ENCODE measurements at places on chromosomes 4 and X.

DNA sequence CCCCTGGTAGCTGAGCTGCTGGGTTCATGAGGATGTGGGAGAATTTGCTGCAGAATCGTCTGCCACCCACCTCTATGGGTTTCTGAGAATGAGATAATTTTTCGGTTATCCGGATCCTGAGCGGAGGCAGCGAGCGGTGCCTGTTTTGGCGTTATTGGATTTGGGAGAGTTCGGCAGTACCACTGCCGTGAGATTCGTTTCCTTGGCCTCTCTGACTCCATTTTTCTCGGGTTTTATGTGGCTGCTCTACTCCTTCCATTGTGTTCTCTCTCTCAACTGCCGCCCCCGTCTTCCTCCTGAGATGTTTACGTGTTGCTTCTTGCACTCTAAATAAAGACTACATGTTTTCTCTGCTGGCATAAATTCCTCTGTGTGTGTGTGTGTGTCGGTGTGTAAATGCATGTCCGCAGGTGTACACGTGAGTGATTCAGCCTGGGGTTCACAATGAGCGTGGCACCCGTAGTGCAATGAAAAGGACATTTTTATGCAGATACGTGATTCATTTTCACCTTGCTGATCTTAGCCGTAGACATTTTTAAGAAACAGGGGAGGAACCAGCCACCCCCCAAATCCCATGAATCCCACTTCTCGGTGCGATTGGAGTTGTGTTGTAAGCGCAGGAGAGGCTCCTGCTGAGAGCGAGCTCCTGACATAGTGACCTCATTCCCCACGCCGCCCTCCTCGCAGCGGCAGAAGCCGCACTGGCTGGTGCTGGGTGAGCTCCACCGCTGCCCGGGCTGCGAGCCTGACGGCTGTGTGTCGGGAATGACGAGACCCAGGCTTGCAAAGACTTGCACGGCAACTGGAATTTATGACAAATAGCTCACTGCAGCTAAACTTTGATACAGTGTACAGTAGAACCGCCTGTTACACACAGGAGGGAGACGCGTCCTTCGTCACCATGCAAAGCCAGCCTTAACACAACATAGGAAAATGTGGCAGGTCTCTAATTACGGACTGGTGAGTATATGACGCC, 82.2 kb downstream of the STOX2 start:
- no peak for DNase-seq

- DNase-seq = no peak
These were observed 40.6 kb downstream of the DCHS2 start for GRCh38 chr4:154450966-154451365.

- DNase-seq = peak; percentile 90
These were observed 68.7 kb downstream of the NBDY start for GRCh38 chrX:56797574-56798338.

DNA sequence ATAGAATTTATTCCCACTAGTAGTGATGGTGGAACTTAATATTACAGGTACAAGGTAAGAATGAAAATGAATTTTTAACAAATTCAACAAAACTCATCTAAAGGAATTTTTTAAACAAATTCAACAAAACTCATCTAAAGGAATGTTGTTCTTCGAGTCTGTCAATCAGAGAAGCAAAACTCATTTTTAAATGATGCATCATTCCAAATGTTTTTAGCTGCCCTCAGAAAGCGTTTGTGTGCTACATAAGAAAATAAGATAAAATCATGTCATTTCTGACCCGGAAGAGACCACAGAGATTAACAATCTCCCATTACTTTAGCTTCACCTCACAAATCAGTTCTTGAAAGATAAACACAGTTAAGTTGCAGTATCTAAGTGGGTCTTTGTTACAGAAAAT, 129.4 kb downstream of the REELD1 start:
- DNase-seq = no peak

- no peak for DNase-seq
These were observed 55.1 kb upstream of the SLC4A4 start for GRCh38 chr4:71283642-71284257.

GRCh38 chr4:112253382-112254000, 21.9 kb downstream of the AP1AR start:
- peak; percentile 52 for DNase-seq

- DNase-seq = peak; percentile 37
These were observed 76.0 kb upstream of the AP1S2 start for GRCh38 chrX:15930585-15930984.

GRCh38 chr4:181147416-181147951, 1095.7 kb upstream of the TENM3 start:
- no peak for DNase-seq

GRCh38 chr4:140645614-140646412, 77.1 kb upstream of the UCP1 start:
- no peak for DNase-seq

DNA sequence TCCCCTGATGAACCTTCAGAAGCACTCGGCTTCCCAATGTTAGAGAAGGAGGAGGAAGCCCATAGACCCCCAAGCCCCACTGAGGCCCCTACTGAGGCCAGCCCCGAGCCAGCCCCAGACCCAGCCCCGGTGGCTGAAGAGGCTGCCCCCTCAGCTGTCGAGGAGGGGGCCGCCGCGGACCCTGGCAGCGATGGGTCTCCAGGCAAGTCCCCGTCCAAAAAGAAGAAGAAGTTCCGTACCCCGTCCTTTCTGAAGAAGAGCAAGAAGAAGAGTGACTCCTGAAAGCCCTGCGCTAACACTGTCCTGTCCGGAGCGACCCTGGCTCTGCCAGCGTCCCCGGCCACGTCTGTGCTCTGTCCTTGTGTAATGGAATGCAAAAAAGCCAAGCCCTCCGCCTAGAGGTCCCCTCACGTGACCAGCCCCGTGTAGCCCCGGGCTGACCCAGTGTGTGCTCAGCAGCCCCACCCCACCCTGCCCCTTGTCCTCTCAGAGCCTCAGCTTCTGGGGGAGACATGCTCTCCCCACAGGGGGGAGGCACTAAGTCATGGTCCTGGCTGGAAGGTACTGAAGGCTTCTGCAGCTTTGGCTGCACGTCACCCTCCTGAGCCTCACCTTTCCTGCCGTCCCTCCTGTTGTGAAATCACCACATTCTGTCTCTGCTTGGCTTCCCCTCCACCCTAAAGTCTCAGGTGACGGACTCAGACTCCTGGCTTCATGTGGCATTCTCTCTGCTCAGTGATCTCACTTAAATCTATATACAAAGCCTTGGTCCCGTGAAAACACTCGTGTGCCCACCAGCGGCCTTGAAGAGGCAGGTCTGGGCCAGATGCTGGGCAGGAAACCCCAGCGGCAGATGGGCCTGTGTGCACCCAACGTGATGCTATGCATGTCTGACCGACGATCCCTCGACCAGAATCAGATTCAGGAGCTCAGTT, 34.7 kb downstream of the NOP14 start:
- no peak for DNase-seq

- peak; percentile 96 for DNase-seq
These were observed 21.7 kb upstream of the CD38 start for GRCh38 chr4:15756361-15756861.

- DNase-seq = peak; percentile 60
These were observed 15.3 kb downstream of the SEPSECS start for GRCh38 chr4:25144870-25145481.

- DNase-seq = no peak
These were observed 910 bp downstream of the ANK2 start for GRCh38 chr4:113050371-113050755.

- DNase-seq = no peak
These were observed 217.5 kb downstream of the VEGFC start for GRCh38 chr4:176575141-176575730.

DNA sequence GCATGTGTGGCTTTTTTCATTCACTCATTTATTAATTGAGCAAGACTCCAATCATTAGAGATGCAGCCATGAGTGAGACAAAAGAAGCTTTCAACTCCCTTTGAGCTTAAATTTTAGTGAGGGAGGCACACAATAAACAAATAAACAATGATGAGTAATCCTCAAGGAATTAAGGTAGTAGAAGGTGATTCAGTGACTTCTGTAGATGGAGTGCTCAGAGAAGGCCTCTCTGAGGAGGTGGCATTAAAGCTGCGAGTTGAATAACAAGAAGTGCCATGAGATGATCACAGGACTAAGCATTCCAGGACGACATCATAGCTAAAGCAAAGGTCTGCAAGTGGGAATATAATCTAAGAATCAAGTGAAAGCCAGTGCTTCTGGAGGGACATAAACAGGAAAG, 77.6 kb downstream of the NWD2 start:
- no peak for DNase-seq

DNA sequence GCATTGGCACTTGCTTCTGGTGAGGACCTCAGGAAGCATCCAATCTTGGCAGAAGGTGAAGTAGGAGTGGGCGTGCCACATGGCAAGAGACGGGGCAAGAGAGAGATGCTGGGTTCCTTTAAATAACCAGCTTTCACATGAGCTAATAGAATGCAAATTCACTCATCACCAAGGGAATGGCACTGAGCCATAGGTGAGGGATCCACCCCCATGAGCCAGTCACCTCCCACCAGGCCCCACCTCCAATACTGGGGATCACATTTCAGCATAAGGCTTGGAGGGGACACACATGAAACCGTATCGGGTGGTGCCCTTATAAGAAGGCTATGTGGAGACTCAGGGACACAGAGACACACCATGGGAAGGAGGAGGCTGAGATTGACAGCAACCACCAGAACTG, 140.0 kb upstream of the MSX1 start:
- DNase-seq = no peak

- DNase-seq = no peak
These were observed 125.8 kb upstream of the CLNK start for GRCh38 chr4:10810411-10810810.

DNA sequence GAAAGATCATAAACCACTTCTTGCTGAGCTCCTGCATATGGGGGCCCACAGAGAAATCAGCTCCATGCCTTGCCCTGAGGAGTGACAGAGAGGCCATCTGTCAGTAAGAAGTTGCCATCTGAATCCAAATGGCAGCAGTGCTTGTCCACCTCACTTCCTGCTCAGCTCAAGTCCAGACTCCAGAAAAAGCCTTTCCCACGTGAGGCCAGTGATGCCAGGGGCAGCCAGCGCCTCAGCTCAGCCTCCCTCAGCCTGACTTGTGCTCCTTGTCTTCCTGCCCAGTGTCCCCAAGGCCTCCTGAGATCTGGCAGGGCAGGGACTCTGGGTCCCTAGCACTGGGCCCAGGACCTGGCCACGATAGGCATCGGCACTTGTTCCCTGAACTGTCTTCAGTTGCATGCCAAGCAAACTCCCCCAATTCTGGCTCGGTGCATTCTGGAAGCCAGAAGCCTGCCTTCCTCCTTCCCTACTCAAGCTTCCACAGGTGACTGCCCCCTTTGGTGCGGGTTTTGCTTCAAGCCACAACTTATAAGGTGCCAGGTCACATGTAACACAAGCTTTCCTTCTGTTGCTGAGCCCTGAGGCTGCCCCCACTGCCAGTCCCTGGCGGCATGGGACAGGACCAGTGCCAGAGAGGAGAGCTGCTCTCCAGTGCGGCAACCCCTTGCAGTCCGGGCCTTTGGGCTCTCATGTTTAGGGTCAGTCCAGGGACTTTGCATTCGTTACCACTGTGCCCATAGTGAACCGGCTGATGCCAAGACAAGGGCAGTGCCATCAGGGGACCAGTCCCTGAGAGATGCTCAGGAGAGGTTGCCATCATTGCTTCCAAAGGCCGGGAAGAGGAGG, 2.2 kb downstream of the ZNF185 start:
- no peak for DNase-seq

GRCh38 chr4:68249434-68249833, 3.9 kb upstream of the TMPRSS11B start:
- no peak for DNase-seq

GRCh38 chr4:37415845-37416369, 171.4 kb downstream of the NWD2 start:
- no peak for DNase-seq

DNA sequence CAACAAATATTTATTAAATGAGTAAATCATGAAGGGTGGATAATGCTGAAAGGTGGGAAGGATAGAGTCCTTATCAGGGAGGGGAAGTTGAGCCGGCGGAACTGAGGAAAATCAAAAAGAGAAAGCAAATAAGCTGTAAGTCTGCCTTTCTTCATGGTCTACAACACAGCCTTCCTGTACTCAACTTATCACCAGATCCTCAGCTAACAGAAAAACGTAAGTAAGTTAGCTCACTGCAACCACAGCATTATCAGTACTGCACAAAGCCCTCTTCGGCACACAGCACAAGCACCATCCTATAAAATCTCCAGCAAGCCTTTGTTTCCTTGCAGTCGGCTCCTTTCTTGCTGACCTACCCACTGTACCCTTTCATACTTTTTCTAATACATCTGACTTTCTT, 70.3 kb downstream of the CRMP1 start:
- peak; percentile 94 for DNase-seq

GRCh38 chrX:119375561-119375960, 23.6 kb upstream of the SLC25A43 start:
- DNase-seq = no peak

- DNase-seq = no peak
These were observed 676.6 kb downstream of the FAT4 start for GRCh38 chr4:125991398-125991797.

DNA sequence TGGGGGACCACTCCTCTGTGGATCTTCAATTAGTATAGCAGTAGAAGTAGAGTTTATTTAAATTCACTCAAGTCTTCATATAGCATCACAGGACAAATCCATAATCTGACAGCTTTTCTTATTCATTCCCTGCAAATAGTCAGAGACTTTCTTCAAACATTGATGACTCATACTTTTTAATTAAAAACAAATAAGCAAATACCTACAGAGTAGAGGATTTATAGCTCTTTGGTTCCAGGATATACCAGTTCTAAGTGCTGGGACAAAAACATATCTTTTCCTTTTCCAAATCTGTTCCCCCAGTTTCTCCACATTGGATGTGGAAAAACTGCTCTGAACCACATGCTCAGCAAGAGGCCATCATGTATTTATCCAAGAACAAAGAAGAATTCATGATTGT, 24.1 kb downstream of the EMCN start:
- DNase-seq = no peak

GRCh38 chr4:179544496-179544895, 2102.3 kb upstream of the AGA start:
- DNase-seq = no peak

- no peak for DNase-seq
These were observed 71.2 kb downstream of the MSX1 start for GRCh38 chr4:4930677-4931076.

DNA sequence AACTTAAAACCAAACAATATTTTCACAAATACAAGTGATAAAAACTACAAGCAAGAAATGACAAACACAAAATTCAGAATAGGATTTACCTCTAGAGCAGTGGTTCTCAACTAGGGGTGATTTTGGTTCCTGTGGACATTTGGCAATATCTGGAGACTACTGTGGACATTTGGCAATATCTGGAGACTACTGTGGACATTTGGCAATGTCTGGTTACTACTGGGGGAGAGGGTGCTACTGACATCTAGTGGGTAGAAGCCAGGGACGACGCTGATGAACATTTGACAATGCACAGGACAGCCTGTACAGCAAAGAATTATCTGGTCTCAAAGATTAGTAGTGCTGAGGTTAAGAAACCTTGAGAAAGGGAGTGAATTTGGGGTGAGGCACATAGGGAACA, 169.8 kb downstream of the CLCN4 start:
- DNase-seq = peak; percentile 29

DNA sequence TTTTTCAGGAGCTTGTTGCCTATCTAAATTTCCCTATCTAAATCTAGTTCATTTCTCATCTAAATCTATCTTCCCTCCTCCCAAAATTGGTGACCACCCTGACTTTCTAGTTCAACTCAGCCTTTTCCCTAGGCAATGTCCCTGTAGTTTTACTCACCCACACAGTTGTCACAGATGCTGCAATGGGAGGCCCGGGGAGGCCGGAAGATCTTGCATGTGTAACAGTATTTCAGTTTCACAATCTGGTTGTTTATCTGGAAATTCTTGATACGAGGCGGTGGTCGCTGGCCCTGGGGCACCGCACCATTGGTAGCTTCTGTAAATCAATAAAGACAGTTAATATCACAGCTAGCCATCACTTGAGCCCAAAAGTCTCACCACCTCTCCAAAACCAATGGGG, 20.2 kb downstream of the ZDHHC9 start:
- DNase-seq = peak; percentile 22
